LHCN-M2 (cell line): ENCODE measurements at places on chromosomes 6 and 20. TPM values are rescaled to one million over a fixed set of nuclear protein-coding genes. Genes with fewer than 3 reads are reported as not detected.

GRCh38 chr6:132392792-132393191 lies 8.5 kb downstream of the MOXD1 start:
- DNase-seq = no peak

Gene EPPIN
- not detected in 2 replicates for total RNA-seq

Gene GGTLC1
- not detected in 2 replicates for total RNA-seq

- no peak for DNase-seq
These were observed 146.7 kb downstream of the UST start for GRCh38 chr6:148893481-148893880.
